ENCODE measurements at places on chromosomes 3 and 15.
A peak's percentile ranks its signal among the peaks of the same experiment; 100 is the strongest.

DNA sequence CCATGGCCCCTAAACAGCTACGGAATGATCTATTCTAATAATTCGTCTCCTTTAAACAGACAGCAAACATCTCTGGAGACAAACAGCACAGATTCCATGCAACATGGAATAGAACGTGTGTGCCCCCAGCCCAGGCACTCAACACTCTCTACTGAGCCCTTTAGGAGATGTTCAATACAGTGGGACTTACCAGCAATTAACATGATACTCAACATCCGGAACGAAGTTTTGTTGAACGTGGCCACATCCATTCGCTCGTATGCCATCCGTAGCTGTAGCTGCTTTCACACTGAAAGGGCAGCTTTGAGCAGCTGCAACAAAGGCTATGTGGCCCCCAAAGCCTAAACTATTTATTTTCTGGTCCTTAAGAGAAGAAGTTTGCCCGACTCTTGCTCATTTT, 3.5 kb downstream of the ADAMTS17 start:
- DNase-seq, result no peak

- DNase-seq, result no peak
Measured at GRCh38 chr15:63928185-63928842, 94.6 kb upstream of the HERC1 start.

DNA sequence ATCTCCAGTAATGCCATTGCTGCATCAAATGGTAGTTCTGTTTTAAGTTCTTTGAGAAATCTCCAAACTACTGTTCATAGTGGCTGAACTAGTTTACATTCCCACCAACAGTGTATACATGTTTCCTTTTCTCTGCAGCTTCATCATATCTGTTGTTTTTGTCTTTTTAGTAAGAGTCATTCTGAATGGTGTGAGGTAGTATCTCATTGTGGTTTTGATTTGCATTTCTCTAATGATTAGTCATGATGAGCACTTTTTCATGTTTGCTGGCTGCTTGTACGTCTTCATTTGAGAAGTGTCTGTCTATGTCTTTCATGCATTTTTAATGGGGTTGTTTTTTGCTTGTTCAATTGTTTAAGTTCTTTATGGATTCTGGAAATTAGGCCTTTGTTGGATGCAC, 10.2 kb upstream of the GCSAM start:
- DNase-seq, result no peak

DNA sequence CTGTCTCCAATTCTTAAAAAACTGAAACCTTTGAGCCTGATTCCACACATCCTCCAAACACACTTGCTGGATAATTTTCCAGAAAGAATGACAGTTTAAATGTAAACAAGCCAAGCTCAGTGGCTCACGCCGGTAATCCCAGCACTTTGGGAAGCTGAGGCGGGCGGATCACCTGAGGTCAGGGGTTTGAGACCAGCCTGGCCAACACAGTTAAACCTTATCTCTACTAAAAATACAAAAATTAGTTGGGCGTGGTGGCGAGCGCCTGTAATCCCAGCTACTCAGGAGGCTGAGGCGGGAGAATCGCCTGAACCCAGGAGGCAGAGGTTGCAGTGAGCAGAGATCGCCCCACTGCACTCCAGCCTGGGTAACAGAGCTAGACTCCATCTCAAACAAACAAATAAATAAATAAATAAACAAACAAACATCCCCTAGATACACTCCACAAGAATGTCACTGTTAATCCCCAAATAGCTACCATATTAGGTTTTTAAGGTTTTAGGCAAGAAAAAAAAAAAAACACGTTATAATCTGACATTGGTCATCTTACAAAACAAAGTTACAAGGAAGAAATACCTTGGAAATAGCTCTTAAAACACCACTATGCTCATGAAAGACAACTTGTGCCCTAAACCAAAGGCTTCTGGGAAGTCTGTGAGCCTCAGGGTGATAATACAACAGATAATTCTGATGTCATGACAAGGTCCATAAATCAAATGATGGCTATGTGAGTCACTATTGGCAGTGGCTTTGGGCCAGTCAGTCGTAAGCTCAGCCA, 13.2 kb downstream of the TNIK start:
- DNase-seq, result peak; percentile 25

- DNase-seq, result peak; percentile 58
Measured at GRCh38 chr3:5304789-5305683, 117.5 kb downstream of the EDEM1 start.
